GM12864 (cell line): ENCODE measurements at places on chromosomes 2 and 18.

DNA sequence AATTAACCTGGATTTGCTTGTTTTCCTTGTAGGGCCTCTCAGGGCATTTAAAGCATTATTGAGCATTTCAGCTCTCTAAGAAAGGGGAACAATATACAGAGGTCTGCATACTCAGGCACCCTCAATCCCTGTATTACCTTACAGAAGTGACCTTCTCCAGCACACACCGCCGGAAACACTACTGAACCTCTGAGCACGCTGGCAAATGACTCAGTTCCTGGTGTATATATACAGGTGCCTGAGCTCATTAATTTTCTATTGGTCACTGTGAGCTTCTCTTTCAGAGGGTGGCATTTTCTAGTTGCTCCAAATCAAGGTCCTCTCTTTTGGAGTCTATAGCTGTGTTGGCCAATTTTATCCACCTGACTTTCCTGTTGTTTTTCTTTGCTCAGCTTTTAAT, 85.2 kb upstream of the COPS8 start:
- no peak for DNase-seq

DNA sequence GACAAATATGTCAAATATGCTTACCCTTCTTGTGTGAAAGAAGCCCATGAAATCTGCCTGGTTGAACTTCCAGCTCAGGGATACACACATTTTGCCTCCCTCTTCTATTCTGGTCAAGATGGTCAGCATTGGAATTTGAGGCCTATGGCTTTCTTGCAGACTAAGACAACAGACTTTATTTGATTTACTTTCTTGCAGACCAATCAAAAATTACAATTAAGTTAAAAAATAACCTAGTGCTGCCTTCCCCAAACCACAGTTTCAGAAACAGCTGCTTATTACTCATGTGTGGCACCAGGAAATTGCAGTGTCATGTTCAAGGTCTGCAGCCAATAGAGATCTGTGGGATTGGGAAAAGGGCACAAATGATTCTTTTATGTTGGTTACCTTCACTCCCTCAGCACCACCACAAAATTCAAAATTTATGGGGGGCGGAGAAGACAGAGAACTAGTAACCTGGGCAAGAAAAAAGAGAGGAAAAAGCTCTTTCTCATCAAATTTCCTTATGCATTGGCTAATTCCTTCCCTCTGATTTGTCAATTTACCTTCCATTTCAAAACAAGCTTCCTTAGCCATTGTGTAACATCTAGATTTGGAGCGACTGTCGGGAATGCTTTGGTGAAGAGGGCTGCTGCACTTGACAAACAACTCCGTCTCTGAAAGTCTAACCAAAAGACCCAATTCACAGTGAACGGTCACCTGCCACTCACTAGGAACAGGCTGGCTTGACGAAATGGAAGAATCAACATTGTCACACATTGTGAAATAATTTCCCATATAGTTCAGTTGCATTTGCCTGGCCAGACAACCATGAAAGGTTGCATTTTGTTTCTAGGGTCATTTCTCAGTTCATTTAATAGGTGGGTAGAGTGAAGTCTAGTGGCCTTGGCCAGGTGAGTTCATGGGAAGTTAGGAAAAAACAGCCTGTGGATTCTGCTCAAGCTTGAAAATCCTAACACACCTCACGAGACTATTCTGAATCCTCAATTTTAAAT, 100.4 kb upstream of the FZD5 start:
- DNase-seq, result no peak

DNA sequence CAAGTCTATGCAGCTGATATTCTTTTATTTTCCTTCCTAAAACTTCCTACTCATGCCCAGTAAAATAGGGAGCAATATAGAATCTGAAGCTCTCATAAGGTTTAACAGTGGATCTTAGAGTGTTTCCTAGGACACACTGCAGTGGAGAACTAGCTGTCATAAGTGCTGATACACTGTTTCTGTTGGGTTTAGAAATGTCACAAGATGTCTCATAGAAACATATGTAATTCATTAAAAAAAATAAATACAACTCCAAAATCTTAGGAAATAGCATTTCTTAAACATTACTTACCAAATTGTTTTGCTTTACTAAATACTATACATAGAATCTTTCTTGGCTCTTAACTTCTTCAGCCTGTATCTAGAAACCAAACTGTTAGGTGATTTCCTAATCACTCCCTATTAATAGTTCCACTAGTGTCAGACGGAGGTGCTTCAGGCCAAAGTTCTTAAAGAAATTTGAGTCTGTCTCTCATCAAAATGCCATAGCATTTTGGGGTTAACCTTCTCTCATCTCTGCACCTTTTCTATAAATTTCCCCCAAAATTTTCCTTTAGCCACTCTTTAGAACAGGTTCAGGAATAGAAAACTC, 93.7 kb downstream of the CERKL start:
- no peak for DNase-seq

GRCh38 chr2:86308356-86308755, 29.1 kb downstream of the REEP1 start:
- DNase-seq, result no peak

DNA sequence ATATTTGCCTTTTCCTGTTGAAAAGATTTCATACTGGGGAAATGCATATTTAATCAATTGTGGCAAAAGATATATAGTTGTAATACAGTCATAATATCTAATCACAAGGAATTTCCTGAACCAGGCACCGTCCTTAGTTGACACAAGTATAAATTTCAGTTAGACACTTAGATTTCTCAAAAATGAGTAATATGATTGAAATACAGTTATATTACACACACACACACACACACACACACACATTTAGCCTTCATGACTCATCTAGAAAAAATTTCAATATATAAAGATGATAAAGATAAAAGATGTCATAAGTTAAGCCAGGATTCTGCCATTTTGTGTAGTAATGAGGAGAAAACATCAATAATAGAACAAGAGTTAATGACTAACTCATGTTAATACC, 258.4 kb upstream of the ZNF804A start:
- no peak for DNase-seq

GRCh38 chr18:75530566-75531211, 103.2 kb upstream of the SMIM21 start:
- no peak for DNase-seq

GRCh38 chr18:79326413-79327198, 69.1 kb upstream of the NFATC1 start:
- no peak for DNase-seq

- DNase-seq, result no peak
Observed at GRCh38 chr2:481388-481787, 193.5 kb upstream of the ALKAL2 start.

- no peak for DNase-seq
Observed at GRCh38 chr2:175449616-175450015, 268.1 kb upstream of the ATP5MC3 start.

- DNase-seq, result no peak
Observed at GRCh38 chr2:29015701-29016470, 34.8 kb downstream of the TOGARAM2 start.

GRCh38 chr2:150612957-150613710, 125.7 kb upstream of the RND3 start:
- DNase-seq, result no peak

GRCh38 chr2:194706179-194706578, 950.8 kb upstream of the SLC39A10 start:
- DNase-seq, result no peak

DNA sequence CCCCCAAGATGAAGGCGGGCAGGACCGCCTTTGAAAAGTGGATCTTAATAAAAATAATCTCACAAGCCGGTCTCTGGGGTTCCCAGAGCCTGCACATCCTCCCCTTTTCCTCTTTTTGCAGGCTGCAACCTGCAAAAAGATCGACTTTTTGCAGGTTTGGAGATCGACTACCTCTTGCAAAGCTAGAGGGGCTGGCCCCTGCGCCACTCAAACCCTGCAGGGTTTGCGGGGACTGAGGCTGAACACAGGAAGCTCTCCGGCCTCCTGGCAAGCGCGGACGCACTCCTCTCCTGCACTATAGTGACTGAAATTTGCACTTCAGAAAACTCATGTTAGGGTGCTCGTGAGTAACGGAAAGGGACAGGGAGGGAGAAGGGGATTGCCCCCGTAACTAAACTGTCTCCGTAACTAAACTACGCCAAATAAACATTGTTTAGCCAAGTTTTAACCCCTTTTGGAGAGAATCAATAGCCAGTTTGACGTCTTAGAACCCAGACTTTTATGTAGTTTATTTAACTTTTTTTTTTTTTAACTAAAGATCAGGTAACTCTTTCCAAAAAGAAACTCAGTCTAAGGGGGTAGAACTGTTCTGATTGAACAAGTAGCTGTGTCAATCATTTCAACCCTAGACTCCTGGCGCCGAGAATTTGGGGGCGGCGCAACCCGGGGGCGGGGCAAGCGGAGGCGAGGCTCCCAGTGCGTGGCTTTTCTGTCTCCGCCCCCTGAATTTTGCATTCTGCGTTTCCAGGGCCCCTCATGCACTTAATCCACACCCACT, 2.5 kb downstream of the IGFBP5 start:
- DNase-seq, result no peak
